Stimulated activated CD8-positive, alpha-beta memory T cell treated with anti-CD3 and anti-CD28 coated beads, Interleukin-7, amount 100 ng/mL, for 48 hours (primary cell): ENCODE measurements at places on chromosomes 3 and 15.

DNA sequence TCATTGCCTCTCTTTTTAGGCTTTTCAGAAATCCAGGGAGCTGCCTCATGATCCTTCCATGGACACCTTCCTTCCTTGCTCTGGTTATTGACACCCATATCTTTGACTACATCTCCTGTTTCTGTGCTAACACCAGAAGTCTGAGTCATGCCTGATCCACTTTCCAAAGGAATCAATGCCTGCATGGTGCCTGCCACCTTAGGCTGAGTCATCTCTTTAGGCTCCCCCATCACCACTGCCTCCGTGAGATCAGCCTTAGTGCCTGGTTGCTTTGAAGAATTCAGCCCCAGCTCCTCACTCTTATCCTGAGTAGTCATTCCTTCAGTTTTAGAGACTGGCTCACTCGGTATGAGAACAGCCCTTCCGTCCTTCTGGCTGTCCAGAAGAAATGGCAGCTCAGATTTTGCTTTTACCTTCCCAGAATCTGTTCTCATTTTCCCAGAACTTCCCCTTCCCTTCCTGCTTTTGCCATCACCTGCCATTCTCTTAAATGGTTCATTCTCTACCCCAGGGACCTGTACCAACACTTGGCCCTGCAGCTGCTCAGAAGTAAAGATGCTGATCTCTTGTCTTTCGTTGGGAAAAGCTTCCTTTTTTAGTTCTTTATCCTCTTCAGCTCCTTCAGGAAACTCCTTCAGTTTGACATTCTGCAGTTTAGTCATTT is 105.3 kb downstream of the MAP4 start:
- DNase-seq = no peak

GRCh38 chr3:56468184-56469106 is at the start of gene ERC2:
Gene ERC2 (minus strand): TSS chr3:56468467.
- DNase-seq = no peak

- DNase-seq = no peak
Observed at GRCh38 chr3:127677541-127678314, 5.0 kb downstream of the ABTB1 start.

- DNase-seq = no peak
Observed at GRCh38 chr3:127012091-127012490, 29.2 kb downstream of the PLXNA1 start.

DNA sequence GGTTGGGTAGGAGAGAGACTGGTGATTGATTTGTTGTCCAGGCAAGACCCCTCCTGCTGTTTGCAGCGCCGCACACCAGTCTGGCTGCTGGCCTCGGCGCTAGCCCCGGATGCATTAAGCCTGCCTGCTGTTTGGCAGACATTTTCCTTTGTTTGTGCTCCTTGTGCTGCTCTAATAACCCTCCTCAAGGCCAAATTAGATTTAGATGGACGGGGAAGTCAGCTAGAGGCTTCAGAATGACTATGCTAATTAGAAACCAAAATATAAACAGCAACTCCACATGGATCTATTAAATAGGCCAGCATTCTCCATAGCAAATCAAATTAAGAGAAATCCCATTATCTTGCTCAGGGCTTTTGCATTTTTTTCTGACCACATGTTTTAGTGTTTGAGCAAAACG is 445.2 kb downstream of the SQOR start:
- no peak for DNase-seq

DNA sequence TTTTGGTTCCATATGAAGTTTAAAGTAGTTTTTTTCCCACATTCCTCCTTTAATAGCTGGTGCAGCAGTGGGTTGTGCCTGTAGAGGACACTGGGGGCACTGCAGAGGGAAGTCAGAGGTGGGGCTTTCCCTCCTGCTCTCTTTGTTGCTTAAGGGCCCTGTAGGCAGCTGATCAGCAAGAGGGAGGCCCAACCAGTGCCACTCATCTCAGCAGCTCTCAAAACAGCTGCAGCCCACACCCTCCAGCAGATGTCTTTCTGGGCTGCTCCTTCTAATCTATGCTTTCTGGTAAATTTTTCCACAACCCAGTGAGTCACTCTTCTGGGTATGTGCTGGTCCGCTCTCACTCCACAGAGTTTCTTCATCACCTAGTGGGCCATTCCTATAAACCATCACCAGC is 263.8 kb downstream of the FEZF2 start:
- DNase-seq = no peak
